Stimulated activated CD4-positive, alpha-beta T cell treated with anti-CD3 and anti-CD28 coated beads, TNF-alpha, amount 100 ng/mL, for 1 hour (primary cell): ENCODE measurements at places on chromosomes 4 and X.

GRCh38 chr4:47415719-47416118 lies 47.8 kb downstream of the COMMD8 start:
- DNase-seq = no peak

GRCh38 chrX:129773649-129774458 lies 5.9 kb upstream of the SASH3 start:
- DNase-seq = no peak

DNA sequence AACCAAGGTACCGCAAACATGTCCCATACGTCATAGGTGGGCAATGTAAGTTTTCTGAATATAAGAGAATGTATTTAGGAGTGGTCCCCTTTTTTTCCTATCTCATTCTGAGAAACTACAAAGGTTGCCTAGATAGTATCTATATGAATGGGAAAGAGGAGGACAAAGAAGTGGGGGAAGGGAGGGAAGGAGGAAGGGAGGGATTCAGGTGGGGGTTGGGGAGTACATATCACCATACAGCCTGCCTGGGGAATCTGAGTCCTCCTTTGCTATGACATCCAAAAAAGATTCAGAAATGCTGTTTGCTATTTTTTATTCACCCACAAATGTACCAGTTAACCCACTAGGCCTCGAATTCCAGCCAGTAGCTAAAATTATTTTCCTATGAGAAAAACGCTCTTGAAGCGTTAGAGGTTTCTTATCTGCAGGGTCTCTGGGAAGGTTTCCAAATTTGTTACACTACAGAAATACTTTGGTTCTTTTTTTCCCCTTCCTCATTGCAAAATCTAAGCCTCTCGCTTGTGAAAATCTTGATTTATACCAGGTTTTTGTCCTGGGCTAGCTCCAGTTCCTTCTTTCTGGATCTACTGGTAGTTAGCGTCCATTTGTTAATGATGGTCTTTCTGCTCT lies 212.9 kb downstream of the NSUN7 start:
- no peak for DNase-seq

- DNase-seq = no peak
Measured at GRCh38 chr4:126435491-126435890, 1120.7 kb downstream of the FAT4 start.

DNA sequence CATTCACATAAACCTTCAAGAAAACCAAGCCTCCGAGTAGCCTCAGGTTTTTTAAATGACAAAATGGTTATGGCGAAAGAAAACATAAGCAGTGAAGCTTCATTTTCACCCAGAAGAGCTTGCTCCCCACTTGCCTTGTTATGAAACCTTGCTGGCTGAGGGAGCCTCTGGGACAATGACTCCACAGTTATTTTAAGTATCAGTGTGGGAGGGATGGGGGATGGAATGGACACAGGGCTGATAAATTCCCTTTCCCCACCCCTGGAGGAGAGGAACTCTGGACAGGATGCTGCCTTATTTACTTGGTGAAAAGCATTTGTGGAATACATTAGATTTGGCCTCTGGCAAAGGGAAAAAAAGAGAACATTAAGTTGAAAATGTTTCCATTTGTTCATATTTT lies 220.7 kb upstream of the CNKSR2 start:
- no peak for DNase-seq

GRCh38 chrX:64975491-64975890 lies 759 bp downstream of the ZC4H2 start:
- no peak for DNase-seq

- DNase-seq = no peak
Measured at GRCh38 chrX:47413179-47413594, 42.8 kb downstream of the ZNF157 start.

- DNase-seq = no peak
Measured at GRCh38 chr4:72473434-72473900, 95.6 kb downstream of the ADAMTS3 start.

DNA sequence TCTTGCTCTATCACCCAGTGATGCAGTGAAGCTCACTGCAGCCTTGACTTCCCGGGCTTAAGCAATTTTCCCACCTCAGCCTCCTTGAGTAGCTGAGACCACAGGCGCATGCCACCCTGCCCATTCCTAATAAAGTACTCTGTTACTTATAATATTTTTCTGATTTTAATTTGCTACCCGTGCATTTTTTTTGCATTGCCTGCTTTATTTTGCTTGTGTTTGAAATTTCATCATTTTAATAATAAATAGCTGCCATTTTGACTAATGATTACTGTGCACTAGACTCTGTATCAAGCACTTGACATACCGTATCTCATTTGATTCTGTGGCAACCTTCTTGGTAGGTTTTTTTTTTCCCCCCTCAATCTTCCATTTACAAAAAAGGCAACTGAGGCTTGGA lies 41.7 kb downstream of the FAM193A start:
- DNase-seq = no peak

DNA sequence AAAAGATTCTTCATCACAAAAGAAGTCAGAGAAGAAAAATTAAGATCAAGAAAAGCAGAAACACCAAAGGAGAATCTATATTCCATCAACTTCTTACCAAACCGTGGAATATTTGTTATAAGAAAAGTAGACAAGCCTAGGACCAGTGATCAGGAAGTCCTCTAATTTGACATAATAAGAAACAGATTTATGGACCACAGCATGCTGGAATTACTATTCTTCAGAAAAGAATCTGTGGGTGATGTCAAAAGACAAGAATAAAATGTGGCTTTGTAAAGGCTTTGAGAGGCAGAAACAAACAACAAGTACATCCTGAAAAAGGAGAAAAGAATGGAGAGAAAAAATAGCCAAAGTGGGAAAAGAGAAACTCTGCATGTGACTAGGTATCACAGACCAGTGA lies 123.3 kb downstream of the SLC10A7 start:
- no peak for DNase-seq

- no peak for DNase-seq
Measured at GRCh38 chr4:7771056-7771455, 168.6 kb downstream of the AFAP1 start.

- DNase-seq = no peak
Measured at GRCh38 chrX:71253253-71254091, 468 bp downstream of the ZMYM3 start.

GRCh38 chr4:52172166-52172565 lies 121.1 kb downstream of the SPATA18 start:
- DNase-seq = no peak

- DNase-seq = no peak
Measured at GRCh38 chr4:62814510-62815047, 1594.7 kb downstream of the TECRL start.

DNA sequence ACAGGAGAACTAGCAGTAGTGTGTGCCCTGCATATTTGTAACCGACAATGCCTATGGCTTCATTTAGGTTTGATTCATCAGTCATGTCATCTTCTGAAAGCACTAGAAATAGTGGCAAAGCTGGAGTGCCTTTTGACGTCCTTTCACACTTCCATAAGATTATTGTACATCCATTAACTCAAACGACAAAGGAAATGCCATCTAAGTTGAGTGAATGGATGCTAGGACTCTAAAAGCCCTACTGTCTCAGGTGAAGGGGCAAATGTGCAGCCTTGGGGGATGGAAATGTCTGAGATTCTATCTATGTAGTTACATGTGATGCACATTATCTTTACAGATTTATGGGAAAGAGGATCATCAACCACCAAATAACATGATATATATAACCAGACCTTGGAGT lies 1473.6 kb downstream of the STIM2 start:
- DNase-seq = no peak

DNA sequence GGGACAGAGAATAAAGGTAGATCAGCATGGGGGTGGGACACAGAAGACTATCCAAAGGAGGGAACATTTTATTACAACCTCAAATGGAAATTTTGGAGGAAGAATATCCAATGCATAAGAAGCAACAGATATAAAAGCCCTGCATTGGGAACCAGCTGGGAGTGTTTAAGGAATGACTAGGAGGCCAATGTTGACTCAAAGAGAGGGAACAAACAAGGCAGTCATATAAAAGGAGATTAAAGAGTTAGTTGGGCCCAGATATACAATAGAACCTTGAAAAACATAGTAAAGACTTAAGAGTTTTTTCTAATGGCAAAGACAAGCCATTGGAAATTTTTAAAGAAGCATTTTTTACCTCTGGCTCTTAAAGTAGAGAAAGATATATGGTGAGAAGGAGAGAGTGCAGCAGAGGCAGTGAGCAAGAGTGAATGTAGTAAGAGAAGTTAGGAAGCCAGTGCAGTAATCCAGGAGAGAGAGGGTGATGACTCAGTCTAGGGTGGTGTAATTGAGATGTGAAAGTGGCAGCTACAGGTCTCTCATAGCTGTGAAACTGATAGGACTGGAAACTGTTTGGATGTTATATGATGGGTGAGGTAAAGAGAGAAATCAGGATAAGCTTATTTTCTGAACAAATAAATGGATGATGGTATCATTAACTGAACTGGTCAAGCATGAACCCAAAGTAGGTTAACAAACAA lies 182.2 kb upstream of the ATOH1 start:
- no peak for DNase-seq

DNA sequence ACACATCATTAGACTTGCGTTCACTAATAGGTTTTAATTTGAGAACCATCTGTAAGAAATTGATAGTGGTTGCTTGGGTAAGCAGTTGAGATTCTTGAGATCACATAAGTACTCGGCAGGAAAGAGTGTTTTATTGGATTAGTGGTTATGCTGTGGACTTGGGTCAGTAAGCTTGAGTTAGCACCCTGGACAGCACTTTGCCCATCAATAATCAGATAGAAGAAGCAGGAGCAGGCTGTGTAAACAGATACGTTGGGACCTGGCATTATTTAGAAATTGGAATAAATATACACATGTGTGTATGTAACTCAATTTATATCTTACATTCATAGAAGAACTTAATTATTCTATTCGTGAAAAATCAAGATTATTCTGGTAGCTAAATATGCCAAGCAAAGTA lies 357.5 kb upstream of the SMIM31 start:
- no peak for DNase-seq
